Small intestine (tissue), 16 donors: ENCODE measurements at places on chromosomes 7 and 10. TPM values are rescaled to one million over a fixed set of nuclear protein-coding genes. Genes with fewer than 3 reads are reported as not detected.

AFAP1L2 gene
- 4.2 TPM for polyA plus RNA-seq

LIPN gene
- not detected for polyA plus RNA-seq

DAGLB gene
- 21.9 TPM for polyA plus RNA-seq

SNCG gene
- polyA plus RNA-seq: 4.0 TPM

DNA sequence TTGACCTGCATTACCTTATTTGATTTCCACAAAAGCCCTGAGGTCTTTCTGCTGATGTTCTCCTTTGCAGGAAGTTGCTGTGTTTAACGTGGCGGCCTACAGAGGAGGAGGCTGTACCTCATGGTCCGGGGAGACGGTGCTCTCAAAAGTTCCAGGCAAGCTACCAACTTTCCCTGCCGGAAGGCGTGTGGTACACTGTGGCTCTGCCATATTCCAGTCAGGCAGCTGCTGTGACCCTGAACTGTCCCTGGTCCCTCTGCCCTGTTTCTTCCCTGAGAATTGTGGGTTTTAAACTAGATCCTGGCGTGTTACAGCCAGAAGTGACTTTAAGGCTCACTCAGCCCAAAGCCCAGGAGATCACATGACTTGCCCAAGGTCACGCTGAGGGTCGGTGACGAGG is 139.2 kb downstream of the TEX36 start:
- DNase-seq: no peak

GRCh38 chr10:34911661-34912205 is 96.6 kb upstream of the PARD3 start:
- DNase-seq: no peak

GRCh38 chr10:5996696-5997095 is 19.4 kb upstream of the IL15RA start:
- no peak for DNase-seq
